ENCODE measurements at places on chromosomes 2 and 18.

DNA sequence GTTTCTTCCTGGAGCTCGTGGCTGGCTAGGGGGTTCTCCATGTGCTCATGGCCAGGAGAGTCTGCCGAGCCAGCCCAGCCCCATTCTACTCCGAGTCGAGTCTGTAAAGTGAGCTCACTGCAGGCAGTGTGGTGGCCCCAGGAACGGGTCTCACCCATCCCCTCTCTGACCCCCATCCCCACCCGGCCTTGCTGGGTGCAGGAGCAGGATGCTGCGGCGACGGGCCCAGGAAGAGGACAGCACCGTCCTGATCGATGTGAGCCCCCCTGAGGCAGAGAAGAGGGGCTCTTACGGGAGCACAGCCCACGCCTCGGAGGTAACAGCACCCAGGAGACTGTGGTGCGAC, 1.4 kb downstream of the ANO7 start:
- DNase-seq = no peak

DNA sequence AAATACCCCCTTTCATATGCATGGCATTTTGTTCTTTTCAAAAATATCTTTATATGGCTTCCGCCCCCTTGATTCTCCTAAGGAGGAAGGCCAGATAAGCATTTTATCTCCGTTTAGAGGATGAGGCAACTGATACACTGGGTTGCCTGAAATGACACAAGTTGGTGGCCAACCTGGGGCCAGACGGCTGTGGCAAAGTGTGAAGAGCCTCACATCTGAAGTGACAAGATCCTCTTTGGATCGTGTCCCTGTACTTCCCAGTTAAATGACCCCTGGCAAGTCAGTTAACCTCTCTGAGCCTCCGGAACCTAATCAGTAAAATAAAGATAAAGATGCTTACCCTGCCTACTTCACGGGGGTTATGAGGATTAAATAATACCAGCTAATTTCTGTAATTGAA, 4.6 kb downstream of the SETBP1 start:
- DNase-seq = no peak

GRCh38 chr2:167697948-167698347, 549.4 kb downstream of the STK39 start:
- no peak for DNase-seq

DNA sequence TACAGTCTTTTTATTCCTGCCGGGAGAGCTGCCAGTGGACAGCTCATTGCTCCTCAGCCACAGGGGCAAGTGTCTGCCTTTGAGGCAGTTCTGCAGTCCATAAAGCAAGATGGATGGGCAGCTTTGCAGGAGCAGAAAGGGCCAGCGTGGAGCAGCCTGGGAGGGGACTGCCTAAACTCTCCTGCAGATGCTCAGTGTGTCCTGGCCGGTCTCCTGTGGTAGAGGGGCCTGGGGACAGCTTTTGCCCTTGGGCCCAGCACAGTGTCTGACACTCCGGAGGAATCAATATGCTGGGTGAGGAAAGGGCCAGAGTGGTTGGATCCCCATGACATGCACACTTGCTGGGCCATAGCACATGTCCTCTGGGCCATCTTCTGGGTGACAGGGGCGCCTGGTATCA, 65.7 kb upstream of the DAPL1 start:
- no peak for DNase-seq

DNA sequence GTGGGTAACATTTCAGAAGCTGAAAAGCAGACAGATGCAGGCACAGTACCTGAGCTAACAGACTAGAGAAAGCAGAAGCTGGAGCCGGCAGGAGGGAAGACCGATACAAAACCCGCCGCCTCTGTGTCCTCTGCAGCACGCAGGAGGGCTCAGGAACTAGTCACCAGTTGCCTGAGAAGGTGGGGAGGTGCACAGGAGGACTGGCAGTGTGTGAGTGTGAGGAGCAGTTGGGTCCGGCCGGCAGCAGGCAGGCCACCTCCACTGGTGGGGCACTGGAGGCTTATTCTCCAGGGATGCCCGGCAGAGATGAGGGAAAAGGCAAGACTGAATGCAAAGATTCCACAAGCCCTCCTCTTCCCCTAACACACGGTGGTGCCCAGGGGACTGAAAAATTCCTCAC, 18.2 kb downstream of the ERCC3 start:
- DNase-seq = no peak

- DNase-seq = no peak
These were observed 4.3 kb downstream of the APCDD1 start for GRCh38 chr18:10458691-10459090.

DNA sequence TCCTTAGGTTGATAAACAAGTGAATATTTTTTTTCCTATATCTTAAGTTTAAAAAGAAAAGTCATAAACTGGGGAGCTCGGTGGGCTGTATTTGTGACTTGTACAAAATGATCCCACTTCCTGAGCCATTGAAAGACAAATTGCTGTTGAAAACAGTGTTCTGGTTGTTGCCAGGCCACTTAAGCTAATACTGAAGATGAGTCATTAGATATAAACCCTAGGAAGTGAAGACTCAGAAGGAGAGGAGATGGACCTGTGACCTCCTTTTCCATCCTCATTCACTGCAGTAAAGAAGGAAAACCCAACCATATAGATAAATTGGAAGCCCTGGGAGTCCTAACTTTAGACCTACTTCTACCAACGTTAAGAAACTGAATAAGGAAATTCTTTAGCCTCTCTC, 46.2 kb upstream of the SERPINE2 start:
- DNase-seq = no peak

GRCh38 chr2:30209227-30209626, 22.1 kb upstream of the LBH start:
- DNase-seq = no peak

- no peak for DNase-seq
These were observed 23.8 kb downstream of the AKAIN1 start for GRCh38 chr18:5173236-5173635.
